ENCODE measurements at places on chromosomes 5 and 9.

- no peak for DNase-seq
These were observed 5.0 kb upstream of the MRNIP start for GRCh38 chr5:179863449-179864085.

GRCh38 chr9:104820336-104820735 lies 56.4 kb downstream of the NIPSNAP3B start:
- no peak for DNase-seq

- no peak for DNase-seq
These were observed 41.7 kb upstream of the UBAC1 start for GRCh38 chr9:136002881-136003280.

DNA sequence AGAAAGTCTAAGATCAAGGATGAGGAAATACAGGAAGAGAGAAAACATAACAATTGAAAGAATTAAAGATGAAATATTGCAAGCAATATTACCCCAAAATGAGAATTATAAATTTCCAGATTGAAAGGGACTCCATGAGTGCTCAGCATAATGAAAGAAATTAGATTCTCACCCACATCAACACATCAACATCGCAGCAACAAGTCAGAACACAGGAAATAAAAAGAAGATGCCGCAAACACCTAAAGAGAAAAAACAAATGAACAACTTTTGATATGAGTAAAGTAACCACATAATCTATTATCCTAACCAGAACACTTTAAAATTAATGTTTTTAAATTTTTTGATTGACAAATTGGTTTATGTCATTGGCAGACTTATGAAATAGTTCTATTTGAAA lies 318.3 kb upstream of the PTGER4 start:
- no peak for DNase-seq

GRCh38 chr9:116715751-116716150 lies 28.6 kb downstream of the TRIM32 start:
- no peak for DNase-seq

GRCh38 chr9:120961936-120962335 lies 35.3 kb upstream of the TRAF1 start:
- DNase-seq, result no peak

DNA sequence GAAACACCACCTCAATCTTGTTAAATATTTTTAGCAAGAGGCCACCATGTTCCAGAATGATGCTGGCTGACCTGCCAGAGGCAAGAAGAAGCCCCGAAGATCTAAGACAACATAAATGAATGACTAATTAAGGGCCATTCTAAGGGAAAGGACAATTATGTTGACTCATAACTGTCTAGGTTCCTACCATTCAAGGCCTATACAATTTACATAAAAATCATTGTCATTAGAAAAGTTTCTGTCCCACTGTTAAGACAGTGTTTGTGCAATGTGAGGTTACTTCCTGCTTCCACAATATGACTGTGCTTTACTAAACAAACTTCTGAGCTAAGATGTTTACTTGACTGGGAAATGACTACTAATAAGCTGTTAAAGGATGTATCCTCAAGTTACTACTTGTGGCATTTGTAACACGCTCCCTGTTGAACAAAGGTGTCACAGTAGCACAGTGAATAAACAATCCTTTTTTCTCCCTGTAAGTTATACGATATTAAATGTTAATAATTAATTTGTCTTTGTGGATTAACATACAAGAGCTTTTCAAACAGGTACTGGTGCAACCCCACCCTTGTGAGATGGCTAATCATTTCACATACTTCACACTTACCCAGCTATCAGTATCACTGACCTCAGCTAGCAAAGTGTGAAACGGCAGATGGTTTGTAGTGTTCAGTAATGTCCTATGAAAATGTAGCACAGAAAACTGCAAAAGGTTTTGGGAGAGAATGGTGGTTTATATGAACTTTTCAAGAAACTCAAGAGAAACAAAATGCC lies 195.8 kb downstream of the EFNA5 start:
- no peak for DNase-seq

GRCh38 chr5:98942847-98943246 lies 14.0 kb upstream of the CHD1 start:
- DNase-seq, result no peak

- no peak for DNase-seq
These were observed 20.5 kb downstream of the COL15A1 start for GRCh38 chr9:98964201-98964600.

DNA sequence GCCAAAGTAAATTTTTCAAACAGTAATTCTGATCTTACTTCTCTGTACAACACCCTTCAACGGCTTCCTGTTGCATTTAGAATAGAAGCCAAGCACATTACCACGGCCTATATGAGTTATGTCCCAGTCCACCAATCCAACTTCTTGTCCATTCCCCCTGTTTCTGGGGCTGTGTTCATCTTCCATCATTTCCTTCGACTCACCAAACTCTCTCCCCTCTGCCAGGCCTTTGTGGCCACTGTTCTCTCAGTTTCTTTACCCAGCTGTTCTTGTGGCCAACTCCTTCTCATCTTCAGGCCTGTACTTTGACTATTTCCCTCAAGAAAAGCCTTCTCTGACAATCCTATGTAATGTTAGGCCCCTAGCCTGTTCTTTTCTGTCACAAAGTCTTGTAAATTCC lies 259.4 kb upstream of the EFNA5 start:
- no peak for DNase-seq

DNA sequence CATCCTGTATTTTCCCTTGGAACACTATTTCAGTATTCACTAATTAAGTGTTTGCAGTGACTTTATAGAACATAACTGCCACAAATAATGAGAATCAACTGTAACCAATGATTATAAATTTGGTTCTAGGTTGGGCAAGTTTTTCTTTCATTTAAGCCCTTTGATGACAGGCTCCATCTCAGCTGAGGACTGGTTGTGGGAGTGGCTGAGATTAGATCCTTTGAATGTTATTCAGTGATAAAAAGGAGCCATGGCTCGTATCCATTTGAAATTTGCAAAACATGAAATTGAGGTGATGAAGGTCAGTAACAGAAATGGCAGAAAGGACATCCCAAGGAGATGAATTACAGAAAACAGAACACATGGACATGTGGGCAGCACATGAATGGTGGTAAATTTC lies 138.1 kb upstream of the PCA3 start:
- no peak for DNase-seq

- no peak for DNase-seq
These were observed 175.1 kb downstream of the DOCK8 start for GRCh38 chr9:389758-390157.

DNA sequence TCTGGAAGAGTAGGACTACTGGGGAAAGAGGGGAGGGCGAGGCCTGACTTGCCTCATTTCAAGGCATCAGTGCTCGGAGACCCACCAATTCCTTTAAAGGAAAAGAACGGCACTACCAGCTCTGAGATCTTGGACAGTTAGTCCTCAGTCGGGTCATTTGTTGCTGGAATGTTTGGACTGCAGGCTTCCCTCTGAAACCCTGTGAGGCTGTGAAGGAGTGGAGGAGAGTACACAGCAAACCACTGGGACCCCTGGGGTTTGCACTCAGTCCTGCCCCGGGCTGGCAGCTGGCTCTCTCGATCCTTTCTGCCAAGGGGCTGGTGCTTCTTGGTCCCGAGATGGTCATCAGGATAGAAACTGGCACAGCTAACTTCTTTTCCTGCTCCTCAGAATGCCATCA lies 194.5 kb downstream of the TRIO start:
- no peak for DNase-seq

- peak; percentile 68 for DNase-seq
These were observed 77.5 kb upstream of the IFNE start for GRCh38 chr9:21559402-21560280.

GRCh38 chr5:123088031-123088805 lies 823 bp upstream of the PRDM6 start:
- DNase-seq, result no peak

- no peak for DNase-seq
These were observed 128.6 kb upstream of the MAST4 start for GRCh38 chr5:66467564-66467963.

DNA sequence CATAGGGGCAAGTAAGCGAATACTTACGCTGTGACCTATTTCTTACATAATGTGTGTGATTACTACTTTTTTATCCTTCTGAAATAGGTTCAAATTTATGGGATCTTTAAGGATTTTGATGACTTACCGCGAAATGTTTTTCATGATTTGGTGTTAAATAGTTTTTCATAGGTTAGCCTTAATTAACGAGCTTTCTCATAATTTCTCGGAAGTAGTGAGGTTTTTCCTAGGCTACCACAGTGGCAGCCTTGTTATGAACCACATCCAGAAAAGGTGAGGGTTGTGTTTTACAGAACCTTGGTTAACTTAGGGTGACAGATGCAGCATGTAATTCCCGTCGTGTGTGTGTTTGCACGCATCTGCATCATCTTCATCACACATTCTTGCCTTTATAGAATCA lies 1.3 kb downstream of the SH3GL2 start:
- no peak for DNase-seq

GRCh38 chr9:23736293-23736692 lies 89.7 kb downstream of the ELAVL2 start:
- DNase-seq, result no peak

GRCh38 chr5:119336845-119337580 lies 18.8 kb upstream of the TNFAIP8 start:
- no peak for DNase-seq

GRCh38 chr9:137460363-137461315 lies 1.5 kb upstream of the NSMF start:
- no peak for DNase-seq

DNA sequence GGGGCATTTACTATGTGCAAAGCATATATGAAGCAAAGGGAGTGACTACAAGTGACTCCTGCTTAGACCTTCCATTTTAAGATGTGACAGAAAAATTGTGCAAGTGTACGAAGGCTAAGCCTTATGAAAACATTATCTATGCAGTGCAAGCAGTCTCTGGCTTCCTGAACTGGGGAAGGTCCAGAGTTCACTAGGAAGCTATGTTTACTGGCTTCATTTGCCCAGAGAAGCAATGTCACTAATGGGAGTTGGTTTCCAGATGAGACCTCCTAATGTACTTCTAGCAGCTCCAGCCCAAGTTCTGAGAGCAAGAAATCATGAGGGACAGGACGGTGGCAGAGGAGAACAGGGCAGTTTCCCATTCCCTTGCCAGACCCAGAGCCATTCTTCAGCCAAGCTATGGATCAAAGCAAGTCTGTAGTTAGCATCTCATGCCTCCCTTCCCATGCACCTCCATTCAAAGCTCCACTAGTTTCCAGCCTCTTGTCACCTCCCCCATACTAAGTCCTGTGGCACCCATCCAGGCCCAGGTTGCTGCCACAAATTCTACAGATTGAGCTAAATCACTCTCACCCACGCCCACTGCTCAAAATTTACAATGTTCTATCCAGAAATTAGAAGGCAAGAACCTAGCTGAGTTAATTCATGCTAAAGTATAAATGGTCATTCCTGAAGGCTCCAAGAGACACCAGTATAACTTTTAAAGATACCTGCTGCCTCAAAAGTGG lies 21.8 kb downstream of the MCTP1 start:
- no peak for DNase-seq

- no peak for DNase-seq
These were observed 4.1 kb downstream of the SLC1A1 start for GRCh38 chr9:4494332-4494731.

- DNase-seq, result no peak
These were observed 53.6 kb downstream of the ELL2 start for GRCh38 chr5:95907740-95908706.

DNA sequence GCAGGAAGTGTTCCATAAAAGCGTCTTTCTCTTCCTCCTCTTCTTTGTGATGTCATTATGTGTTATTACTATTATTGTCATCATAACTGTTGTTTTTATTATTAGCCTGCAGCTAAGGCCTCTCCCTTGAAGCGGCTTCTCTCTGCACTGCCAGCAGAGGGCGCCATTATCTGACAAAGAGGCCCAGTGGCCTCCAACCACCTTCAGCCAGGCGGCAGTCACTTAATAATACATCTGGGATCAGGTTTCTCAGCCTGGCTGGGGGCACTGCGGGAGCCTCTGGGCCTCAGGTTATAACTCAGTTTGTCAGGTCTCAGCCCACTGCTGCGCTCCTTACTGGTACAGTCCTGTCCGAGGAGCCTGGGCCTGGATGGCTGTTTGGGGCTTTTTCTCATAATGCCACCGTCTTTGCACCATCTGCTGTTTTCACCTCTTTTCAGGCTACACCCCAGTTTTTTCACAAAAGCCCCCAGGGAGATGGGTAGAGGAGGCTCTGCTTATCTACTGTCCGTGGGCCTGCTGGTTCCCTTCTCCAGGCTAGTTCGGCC lies 281.9 kb downstream of the NSG2 start:
- DNase-seq, result peak; percentile 35

GRCh38 chr5:1709171-1709803 lies 90.3 kb downstream of the MRPL36 start:
- DNase-seq, result peak; percentile 60

GRCh38 chr9:113589407-113589806 lies 125.9 kb downstream of the RGS3 start:
- DNase-seq, result no peak

- DNase-seq, result no peak
These were observed 98.5 kb upstream of the LMX1B start for GRCh38 chr9:126515001-126515872.

GRCh38 chr5:77066184-77066583 lies 20.9 kb downstream of the ZBED3 start:
- DNase-seq, result no peak

- no peak for DNase-seq
These were observed 27.9 kb downstream of the BDP1 start for GRCh38 chr5:71483355-71483754.

DNA sequence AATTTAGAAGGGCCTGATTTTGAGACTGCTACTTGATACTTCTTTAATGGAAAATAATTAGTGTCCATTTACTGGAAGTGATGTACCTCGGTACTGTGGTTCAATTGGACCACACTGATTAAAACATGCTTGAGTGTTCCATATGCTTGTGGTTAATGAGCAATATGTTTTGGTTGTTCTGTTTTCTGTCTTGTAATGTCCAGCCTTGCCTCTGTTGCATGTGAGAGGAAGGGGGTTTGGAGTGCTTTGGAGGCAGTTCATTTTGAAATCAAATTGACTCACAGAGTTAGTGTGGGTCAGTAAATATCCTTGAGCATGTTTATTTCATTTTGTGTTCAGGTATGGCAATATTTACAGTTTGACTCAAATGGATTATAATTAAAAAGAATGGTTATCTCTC lies 334.4 kb downstream of the ARHGEF28 start:
- no peak for DNase-seq

GRCh38 chr9:123406016-123406415 lies 50.0 kb downstream of the CRB2 start:
- no peak for DNase-seq
